T-helper 1 cell (primary cell): ENCODE measurements at places on chromosomes 5 and 9.

DNA sequence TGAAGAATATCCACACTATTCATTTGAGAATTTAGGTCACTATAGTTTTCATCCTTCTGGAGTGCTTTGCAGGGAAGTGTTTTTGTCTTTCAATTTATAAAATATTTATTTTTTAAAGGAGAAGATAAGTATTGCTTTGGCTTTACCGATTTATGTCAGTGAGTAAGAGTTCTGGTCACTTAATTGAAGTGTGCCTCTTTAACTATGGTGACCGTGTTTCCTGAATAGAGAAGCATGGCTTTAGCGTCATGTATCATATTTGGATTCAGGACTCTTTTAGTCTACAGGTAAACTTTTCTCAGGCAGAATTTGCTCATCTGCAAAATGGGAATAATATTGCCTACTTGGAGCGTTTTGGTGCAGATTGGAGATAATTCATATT, 902 bp downstream of the BDP1 start:
- DNase-seq: no peak

DNA sequence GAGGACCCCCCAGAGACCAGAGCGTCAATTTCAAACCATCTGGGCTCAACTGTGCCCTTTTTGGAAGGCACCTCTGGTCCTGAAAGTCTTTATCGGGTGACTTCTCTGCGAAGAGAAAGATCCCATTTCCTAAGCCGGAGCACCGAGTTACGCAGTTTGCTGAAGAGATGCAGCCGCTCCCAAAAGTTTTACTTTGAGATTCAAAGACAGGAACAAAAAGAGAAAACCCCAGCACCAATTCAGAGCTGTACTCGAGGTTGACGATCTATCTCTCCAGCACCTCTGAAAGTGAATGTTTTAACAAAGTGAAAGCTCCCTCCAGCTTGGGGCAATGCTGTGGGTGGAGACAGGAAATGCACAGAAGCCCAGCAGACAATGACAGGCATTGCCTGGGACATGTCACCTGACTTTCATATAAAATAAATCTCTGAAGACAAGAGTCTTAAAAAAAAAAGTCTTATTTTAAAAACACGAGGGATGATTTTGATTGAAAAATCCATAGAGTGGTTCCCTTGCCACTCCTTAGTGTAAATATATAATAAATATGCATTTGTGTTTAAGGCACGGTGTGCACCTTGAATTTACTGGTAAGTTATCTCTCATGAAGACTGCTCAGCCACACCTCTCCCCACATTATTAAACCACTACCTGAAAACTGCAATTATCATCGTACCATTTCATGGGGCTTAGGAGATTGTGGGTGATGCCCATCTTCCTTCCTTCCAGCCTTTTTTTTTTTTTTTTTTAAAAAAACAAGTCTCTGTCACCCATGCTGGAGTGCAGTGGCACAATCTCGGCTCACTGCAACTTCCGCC, 79.9 kb downstream of the FNBP1 start:
- DNase-seq: peak; percentile 59

GRCh38 chr5:163913548-163913947, 408.1 kb downstream of the MAT2B start:
- DNase-seq: no peak

DNA sequence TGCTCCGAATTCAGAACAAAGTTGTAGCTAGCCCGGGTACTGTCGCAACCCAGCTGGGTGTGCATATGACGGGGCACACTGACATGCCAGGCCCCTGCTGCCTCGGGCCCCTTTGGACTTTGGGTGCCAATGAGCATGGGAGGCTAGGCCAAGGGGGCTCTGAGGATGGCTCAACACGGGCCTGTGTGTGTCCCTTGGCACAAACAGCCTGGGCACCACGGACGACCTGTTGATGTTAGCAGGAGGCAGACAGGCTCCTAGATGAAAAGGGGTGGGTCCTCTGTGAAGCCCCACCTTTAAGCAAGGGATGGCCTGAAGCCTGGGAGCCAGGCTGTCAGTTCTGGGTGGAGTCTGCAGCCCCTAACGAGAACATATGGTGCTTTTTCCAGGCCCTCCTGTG, 1688.2 kb downstream of the EFNA5 start:
- no peak for DNase-seq

- DNase-seq: no peak
Observed at GRCh38 chr5:156356238-156356637, 29.3 kb downstream of the SGCD start.

DNA sequence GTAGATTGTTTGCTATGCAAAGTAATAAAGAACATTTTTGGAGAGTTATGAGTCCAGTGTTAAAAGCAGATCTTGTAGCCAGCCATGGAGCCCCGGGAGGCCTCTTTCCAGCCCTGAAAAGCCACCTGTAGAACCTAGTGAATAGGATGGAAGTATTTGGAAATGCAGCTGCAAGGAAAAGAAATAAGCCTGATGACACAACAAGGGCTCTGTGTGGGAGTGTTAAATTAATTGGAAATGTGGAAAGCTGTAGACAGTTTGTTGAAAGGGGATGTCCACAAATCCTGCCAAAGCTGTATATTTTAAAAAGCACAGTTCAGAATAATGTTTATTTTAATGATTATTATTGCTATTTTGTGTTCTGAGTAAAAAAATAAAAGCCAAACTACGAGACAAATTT, 152.5 kb upstream of the GHR start:
- no peak for DNase-seq

- DNase-seq: no peak
Observed at GRCh38 chr5:159913501-159913900, 2.8 kb upstream of the ADRA1B start.

DNA sequence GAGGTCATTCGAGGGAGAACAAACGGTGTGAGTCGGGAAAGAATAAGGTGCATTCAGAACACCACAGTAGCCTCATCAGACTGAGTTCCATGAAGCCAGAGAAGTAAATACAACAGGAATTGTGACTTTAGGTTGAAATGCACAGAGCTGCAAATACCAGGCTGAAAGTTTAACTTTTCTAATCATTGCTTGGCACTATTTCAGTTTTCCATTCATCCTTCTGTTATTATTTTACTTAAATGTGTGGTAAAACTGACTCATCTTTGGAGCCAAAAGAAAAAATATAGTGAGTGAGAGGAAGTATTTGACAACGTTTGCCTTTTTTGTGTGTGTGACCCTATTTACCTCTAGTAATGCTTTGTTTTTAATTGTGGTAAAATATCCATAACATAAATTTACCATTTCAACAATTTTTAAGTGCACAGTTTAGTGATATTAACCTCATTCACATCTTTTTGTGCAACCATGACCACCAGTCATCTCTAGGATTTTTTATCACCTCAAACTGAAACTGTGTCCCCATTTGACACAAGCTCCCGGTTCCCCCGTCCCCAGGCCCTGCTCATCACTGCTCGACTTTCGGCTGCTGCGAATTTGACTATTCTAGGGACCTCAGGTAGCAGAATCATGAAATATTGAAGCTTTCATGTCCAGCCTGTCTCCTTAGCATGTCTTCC, 166.8 kb downstream of the HSD17B3 start:
- DNase-seq: no peak

GRCh38 chr9:13033959-13034693, 245.4 kb downstream of the MPDZ start:
- DNase-seq: no peak
